ENCODE measurements at places on chromosomes 11 and 22.

DNA sequence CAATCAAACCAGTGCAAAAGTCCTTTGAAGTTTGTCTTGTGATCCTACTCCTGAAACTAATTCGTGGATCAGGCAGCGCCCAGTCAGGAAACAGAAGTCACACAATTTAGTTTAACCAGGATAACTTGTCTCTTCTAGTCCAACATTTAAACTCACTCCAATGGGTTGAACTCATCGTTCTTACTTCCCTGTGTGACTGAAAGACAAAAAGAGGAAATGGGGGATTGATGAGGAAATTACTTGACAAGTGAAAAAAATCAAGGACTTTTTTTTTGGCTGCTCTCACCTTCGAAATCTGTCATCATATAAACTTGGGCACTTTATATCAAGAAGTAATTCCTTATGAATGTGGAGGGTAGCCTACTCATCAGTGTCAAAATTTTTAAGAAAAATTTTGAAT lies 78.4 kb downstream of the HSD17B12 start:
- ATAC-seq: no peak

DNA sequence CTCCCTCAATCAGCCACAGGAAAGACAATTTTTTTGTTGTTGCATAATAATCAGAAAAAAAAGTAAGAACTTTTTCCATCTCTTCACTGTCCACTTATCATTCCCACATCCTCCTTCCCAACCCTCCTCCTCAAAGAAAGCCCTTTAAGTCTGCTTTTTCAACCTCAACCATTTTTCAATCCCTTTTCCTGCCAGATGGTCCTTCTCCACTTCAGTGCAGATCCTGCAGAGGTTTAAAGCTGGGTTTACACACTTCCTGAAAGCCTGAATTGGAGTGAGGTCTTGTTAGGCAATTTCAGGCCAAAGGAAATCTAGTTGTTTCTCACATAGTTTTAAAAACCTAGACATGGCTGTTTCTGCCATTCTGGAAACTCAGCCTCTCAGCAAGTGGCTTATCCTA lies 78.3 kb downstream of the RPL27A start:
- ATAC-seq: no peak

GRCh38 chr11:100329352-100329751 lies 357.7 kb upstream of the ARHGAP42 start:
- peak; percentile 43 for ATAC-seq

DNA sequence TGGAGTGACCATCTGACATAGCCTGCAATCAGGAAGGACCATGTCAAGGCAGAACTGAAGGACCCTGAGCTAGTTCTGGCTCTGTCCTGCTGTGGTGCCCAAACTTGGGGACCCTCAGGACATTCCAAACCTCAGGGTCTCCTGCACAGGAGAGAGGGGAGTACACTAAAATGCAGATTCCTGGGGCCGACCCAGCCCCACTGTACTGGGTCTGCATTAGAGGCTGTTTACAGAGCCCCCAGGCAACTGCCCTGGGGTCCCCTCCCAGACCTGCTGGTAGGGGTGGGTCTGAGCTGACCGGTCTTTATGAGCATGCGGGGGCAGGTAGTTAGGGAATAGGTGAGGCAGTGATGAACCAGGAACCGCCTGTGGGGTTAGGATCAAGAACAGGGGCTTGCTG lies 6.8 kb downstream of the TRPM5 start:
- ATAC-seq: no peak

- peak; percentile 90 for ATAC-seq
Observed at GRCh38 chr22:39490135-39490798, 11.8 kb upstream of the MIEF1 start.

GRCh38 chr22:32037236-32037635 lies 5.8 kb upstream of the SLC5A1 start:
- ATAC-seq: no peak

DNA sequence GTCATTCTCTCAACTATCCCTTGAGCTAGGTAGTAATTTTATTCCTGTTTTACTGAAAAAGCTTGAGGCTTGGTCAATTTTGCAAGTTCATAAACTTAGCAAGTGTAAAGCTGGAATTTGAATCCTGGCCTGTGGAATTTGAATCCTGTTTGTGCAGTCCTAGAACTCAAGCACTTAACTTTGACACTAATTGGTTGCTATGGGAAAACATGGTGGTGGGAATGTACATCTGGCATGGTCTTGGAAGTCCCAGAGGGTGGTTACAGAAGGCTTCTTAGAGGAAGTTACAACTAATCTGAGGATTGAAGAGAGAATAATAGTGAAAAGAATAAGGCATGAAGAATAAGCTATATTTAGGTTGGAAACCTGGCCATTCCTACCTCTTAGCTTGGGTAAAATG lies 66.5 kb upstream of the LIN7C start:
- no peak for ATAC-seq

DNA sequence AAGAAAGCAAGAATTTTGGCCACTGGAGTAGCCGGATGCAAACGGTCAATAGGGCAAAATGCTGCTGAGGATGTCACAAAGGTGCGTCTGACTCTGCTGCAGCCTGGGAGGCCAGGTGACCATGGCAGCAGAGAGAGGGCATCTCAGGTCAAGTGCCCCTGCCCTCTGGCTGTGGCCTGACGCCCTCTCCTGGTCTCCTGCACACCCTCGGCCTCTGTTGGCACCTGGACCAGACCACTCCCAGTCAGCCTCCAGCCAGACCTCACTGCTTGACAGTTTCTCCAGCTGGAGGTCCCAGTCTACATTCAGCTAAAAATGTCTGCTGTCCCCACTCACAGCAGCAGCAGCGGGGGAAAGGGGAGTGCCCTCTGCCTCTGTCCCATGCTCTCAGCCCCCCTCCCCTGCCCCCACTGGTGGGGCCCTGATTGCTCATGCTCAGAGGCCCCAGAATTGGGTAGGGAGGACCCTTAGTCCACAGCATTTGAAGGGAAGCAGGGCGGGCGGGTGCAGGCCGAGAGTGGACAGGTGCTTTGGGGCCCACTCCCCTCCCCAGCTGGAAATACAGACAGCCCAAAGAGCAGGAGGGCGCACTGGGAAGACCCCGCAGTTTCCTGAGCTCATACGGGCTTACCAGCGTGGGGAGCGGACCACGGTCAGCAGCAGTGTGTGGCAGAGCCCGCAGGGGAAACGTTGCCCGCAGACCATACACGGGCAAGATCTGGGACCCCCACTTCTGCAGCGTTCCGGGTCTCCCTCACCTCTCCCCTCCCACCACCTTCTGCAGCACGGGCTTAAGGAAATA lies 1.6 kb upstream of the BRSK2 start:
- ATAC-seq: no peak

DNA sequence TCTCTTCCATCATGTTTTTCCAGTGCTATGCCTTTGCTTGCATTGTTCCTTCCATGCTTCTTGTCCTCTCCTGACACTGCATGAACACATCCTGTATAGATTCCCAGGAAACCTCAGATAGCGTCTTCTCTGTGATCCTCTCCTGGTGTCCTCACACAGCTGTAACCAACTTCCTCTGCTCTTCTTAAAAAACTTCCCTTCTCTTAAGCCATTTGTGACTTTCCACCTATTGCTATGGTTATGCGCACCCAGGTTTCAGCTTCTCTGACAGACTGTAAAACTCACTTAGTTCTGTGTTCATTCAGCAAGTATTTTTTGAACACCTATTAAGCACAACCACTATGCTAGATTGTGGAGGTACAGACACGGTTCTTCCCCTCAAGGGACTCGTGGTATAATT lies 5.1 kb upstream of the APLP2 start:
- ATAC-seq: no peak

DNA sequence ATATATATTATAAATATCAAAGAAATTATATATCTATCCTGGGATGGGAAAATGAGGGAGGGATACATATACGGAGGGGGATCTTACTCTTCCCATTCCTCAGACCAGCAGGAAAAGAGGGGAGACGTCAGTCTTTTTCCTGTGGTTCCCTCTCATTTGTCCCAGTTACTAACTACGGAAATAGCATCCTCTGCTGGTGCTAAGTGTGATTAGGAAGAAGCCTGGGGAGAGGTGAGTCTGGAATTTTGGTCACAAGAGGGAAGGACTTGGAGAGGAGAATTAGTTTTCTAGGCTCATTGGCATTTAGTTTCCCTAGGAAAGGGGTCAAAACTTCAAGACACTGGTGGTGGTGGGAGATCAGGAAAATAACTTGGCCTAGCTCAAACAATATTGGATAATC lies 11.6 kb downstream of the MED19 start:
- no peak for ATAC-seq

DNA sequence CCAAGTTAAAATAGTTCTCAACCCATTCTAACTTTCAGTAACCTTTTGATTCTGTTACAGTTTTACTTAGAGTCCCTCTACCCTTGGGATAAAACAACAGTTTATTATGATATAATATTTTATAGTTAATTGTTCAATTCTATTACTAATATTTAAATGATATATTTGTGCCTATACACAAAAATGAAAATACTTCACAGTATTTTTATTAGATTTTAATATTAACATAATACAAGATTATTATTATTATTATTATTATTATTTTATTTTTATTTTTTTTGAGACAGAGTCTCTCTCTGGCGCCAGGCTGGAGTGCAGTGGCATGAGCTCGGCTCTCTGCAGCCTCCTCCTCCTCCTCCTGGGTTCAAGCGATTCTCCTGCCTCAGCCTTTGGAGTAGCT lies 416.7 kb downstream of the NTM start:
- ATAC-seq: no peak

Measured in esophagus mucosa (tissue), 1 donor.